ENCODE measurements at places on chromosomes 4 and X.

DNA sequence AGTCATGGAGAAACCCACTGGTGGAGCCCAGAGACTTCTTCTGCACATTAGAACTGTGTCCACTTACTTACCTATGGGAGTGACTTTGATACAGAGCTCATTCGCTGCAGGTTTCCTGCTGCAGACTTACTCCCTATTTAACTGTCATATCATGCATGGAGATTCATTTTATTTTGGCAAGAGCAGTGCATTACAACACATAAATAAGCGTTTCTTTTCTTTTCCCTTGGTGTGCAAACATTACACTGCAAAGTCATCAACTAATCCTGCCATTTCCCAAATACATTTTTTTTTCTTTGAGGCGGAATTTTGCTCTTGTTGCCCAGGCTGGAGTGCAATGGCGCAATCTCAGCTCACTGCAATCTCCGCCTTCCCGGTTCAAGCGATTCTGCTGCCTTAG is 230.9 kb upstream of the SFRP2 start:
- no peak for DNase-seq

DNA sequence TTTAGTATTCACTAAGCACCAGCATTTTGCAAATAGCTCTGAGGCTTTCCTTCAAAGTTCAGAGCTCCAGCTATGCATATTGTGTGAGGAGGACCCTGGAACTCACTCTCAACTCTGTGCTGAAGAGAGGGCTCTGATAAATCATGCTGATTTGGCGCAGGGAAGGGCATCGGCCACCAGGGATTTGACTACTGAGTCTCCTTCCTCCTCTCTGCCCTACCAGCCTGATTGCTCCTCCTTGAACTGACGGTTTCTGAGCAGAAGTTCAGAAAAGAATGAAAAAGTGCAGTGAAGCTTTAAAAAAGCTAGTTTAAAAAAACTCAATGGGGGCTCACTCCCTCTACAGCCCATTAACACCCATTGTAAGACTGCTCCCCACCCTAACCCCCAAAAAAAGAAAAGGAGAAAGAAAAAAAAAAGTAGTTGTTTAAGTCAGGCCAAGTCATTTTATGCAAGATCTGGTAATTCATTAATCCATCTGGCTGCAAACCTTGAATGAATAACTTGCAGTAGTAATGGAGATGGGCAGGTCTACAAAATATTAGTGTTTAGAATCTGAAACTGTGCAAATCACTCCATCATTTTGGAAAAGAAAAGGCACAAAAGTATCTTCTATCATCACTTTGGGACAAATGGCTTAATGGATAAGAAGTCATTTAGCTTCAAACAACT is 13.3 kb downstream of the PPARGC1A start:
- no peak for DNase-seq

DNA sequence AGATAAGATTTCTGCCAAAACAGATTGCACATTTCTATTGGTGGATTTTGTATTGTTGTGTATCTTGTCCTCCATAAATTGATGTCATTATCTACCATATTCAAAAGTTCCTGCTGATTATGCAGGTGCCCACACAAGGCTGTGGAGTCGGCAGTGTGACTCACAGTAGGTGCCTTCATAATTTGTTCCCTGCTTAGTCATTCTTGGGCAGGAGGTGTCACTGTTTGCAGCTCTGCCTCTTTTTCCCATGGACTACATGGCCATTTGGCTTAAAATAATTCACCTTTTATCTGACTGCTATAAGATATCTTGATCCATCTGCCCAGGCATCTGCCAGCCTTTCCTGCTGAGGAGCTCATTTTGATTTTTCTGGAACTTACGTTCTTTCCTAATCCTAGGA is 33.6 kb upstream of the ENPEP start:
- DNase-seq, result peak; percentile 4

DNA sequence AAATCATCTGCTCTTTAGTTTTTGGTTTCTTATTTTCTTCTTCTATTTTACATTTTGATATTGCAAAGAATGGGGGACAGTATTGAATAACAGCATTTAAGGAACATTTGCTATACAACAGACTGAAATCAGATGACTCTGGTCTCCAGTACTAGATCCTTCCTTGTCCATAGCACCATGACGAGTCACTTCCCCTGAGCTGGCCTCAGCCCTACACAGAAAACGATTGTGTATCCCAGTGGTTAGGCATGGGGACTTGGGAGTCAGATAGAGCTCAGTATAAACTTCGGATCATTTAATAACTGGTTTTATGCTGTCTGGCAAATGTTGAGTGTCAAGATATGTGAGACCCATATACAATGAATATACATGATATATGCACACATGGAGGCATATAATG is 44.7 kb upstream of the BEX4 start:
- peak; percentile 59 for DNase-seq

DNA sequence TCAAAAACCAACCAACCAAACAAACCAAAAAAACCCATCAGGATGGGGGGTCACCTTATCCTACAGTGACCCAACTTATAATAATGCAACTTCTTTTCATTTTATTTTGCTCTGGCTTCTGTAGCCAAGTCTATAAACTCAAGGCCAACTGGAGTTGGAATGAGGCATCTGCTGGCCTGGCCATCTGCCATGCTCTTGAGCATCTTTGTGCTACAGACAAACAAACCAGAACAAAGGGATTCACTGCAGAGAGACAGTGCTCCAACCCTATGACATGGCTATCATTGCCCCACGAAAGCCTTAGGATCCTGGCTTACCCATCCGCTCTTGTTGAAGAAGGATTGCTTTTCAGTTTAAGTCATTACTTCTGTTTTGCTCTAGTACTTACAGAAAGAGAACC is 49.2 kb upstream of the SCRG1 start:
- DNase-seq, result peak; percentile 31

GRCh38 chrX:150683536-150684146 is 9.6 kb upstream of the MTMR1 start:
- DNase-seq, result peak; percentile 63

DNA sequence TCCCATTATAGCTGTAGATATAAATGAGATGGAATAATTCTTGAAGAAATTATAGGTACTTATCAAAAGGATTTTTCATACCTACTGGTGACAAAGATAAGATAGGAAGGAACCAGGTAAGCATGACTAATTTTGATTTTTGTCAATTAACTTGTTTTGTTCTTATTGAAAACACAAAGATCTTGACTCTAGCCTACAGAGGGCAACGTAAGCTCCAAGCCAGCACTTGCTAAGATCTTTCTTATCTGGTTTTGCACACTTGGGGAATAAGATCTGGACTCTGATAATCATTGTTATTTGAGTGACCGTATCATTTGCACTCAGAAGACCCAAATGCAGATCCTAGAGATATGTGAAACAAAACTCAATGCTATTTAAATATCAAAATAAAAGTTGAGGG is 223.4 kb downstream of the VEGFC start:
- no peak for DNase-seq

GRCh38 chrX:41789374-41789773 is 65.4 kb downstream of the GPR82 start:
- DNase-seq, result no peak

GRCh38 chr4:139808808-139809756 is 143.5 kb downstream of the MGST2 start:
- DNase-seq, result peak; percentile 36

- DNase-seq, result no peak
Observed at GRCh38 chr4:20764366-20764992, 64.2 kb downstream of the PACRGL start.

DNA sequence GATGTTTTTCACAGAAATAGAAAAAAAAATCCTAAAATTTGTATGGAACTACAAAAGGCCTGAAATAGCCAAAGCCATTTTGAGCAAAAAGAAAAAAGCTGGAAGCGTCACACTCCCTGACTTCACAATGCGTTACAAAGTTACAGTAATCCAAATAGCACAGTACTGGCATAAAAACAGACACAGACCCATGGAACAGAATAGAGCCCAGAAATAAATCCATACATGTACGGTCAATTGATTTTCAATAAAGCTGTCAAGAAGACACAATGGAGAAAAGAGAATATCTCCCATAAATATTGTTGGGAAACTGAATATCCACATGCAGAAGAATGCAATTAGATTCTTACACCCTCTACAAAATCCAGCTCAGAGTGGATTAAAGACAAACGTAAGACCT is 208.2 kb downstream of the AFAP1 start:
- no peak for DNase-seq

- peak; percentile 48 for DNase-seq
Observed at GRCh38 chr4:48275247-48275646, 5.6 kb upstream of the TEC start.

- DNase-seq, result peak; percentile 76
Observed at GRCh38 chr4:48905363-48906015, 1.1 kb downstream of the OCIAD2 start.

DNA sequence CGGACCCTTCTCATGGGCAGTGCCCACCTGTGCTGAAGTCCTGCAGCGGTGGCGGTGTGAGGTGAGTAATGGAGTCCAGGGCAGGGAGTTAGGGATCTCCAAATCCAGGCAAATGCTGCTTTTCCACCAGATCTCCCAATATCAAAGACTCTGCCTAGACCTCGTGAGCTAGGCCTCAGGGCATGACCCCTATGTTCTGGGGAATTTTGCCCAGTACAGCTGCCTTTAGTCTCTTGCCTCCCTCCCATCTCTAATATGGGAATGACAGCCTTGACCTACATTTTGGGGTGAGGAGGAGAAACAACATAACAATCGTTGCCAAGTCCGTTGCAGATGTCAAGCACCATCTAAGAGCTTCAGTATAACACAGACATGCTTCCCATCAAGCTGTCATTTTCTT is 7.3 kb downstream of the PAK3 start:
- no peak for DNase-seq

DNA sequence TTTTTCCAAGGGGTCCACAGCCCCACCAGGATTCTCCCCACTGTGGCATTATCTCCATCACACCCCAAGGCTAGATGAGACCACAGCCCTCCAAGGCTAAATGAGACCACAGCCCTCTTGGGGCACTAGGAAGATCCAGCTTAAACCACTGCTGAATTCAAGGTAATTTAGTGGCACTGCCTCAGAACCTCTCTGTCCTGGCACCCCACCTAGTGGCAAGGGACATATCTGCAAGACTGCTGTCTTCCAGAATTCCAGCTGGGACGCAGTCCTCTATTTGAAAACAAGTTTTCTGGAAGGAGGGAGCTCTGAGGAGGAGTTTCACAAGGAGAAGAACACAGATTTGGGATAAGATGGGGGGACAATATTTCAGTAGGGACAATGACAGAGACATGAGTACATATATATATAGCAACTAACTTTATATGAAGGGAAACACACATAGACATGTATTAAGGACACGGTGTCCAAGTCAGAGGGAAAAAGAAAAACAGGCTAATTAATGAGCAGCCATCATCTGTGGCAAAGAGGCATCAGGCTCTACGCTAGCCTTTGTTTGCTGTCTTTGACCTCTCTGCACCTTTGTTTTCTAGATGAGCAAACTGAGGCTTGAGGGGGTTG is 9.3 kb downstream of the CETN2 start:
- DNase-seq, result peak; percentile 54

DNA sequence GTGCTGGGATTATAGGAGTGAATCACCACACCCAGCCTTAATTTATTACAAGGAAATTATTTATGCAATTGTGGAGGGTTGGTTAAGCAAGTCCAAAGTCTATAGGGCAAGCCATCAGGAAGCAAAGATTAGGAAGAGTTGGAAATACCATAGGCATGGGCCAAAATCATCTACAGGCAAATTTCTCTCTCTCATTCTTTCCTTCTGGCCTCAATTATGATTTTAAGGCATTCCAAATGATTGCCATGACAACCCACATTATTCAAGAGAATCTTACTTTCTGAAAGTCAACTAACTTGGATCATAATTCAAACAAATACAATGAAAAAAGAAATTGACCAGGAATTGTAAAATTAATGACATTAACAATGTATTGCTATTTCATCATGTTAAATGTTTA is 400.8 kb downstream of the GPM6A start:
- no peak for DNase-seq

DNA sequence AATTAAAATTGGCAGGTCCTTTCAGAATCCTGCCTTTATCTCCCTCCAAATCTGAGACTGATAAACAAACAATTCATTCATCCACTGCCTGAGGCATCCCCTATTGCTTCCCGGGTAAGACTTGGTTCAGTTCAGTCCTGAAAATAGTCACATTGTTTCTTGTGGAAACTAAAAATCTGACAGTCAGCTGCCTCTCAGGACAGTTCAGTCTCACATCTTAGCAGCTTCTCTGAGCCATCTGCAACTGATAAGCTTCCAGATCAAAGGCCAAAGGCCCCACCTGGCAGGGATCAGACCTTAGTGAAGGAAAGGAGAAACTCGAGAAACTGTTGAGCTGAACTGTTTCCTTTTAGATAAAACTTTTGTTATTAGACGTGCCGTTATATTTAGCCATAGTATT is 264.5 kb downstream of the IL15 start:
- peak; percentile 34 for DNase-seq

- DNase-seq, result no peak
Observed at GRCh38 chrX:1593286-1594271, 2.2 kb downstream of the AKAP17A start.

DNA sequence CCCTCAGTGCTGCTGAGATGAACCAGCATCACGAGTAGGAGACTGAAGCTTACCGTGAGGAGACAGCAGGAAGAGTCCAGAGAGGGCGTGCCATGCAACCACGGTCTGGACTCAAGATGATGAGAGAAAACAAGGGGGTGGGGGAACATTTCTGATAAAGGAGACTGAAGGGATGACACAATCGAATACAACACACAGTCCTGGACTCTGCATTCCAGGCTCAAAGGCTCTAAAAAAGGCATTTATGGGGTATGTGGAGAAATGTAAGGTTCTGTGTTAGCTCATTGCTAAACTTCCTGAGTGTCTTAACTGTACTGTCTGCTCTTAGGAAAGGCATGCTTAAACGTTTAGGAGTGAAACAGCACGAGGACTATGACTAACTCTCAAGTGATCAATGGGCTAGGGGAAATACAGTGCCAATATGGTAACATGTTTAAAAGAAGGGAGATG is 20.6 kb upstream of the IRAK1 start:
- DNase-seq, result no peak

- DNase-seq, result no peak
Observed at GRCh38 chr4:123288309-123289025, 108.1 kb upstream of the SPRY1 start.

Data from M059J (cell line).